Fibroblast of skin of abdomen (primary cell): ENCODE measurements at places on chromosomes 7 and 10.
A peak's percentile ranks its signal among the peaks of the same experiment; 100 is the strongest.

DNA sequence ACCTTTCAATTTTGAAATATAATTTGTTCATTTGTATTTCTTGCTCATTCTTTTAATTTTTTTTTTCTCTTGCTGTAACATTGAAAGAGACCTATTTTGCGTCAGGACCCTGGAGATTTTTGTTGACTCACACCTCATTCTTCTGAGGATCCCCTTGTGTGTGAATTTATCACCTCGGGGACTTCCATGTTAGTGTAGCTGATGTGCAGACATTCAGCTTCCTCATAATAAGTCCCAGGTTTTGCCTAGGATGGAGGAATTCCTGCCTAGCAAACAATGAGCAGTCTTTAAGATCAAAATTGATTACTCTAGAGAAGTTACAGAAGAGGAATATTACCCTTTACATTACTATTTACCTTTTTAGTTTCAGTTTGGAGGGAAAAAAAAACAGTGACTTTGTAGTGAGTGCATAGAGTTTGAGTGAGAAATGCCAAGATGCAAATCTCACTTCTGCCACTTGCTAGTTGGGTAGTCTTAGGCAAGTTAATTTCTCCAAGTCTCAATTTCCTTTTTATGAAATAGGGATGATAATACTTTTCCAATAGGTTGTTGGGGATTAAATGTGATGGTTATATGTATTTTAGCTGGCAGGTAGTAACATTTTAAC, 14.3 kb downstream of the TES start:
- peak; percentile 33 for DNase-seq

GRCh38 chr10:72323771-72324191, 30.9 kb downstream of the DNAJB12 start:
- no peak for DNase-seq

DNA sequence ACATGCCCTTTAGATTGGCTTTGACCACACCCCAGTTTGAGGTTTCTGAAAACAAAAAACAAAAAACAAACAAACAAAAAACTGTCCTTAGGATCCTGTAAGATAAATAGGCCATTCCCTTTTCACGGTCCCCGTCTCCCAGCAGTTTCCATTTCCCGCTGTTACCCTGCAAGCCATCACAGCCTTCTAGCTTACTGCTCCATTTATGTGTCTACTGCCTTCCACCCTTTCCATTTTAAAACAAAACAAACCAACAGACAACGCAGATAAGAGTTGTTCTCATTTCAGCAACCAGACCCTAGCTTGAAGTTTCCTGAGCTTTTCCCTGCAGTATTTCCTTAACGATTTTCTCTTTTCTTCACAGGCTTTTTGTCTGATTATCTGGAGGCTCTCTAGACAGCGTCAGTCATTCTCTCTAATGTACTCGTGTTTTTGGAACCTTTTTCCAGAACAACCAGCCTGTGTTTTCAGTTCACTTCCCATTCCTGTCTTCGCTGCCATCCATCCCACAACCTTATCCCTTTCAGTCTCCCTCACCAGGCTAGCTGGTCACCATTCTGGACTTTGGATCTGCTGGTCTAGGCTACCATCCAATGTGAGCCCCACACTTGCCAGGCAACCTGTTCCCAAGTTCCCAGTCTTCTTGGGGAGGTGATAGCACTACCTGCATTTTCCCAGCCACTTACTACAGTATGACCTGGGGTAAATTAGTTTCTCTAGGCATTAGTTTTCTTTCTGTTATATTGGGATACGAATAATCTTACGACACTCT, 317.3 kb upstream of the FZD1 start:
- no peak for DNase-seq

DNA sequence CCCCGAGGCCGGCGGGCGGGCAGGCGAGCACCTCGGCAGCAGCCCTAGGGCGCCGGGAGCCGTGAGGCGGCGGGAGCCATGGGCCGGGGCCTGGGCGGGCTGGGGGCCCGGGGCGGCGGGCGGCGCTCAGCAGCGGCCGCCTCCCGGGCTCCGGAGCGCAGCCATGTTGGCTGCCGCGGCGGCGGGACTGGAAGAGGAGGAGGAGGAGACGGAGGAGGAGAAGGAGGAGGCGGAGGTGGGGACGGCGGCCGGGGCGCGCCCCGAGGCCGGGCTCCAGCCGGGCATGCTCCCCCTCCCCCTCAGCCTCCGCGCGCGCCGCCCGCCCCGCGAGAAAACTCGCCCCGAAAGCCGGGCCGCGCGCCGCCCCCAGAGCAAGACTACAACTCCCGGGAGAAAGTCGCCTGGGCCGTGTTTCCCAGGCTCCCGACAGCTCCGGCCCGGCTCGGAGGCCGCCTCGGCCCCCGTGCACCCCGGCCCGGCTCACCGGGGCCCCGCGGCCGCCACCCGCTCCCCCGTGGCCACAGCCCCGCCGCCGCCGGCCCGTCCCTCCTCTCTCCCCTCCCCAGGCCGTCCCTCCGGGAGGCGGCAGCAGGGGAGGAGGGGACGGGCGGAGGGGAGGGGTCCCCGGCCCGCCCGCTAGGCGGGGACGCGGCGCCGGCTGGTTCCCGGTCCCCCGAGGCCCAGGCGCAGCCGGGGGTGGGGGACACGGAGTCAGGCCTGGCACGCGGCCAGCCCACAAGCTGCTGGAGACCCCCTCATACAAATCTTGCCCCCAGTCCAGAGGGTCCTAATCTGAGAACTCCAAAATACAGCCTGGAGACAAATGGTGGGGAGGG, at the start of gene DLG5:
Gene DLG5, minus strand, starts transcription at position 190 of the 836 bp plus-strand sequence. CDS start 235 bp downstream, outside the sequence.
- DNase-seq: peak; percentile 68

- DNase-seq: no peak
Measured at GRCh38 chr10:101671453-101671852, 23.5 kb downstream of the FBXW4 start.
